H1 (cell line): ENCODE measurements at places on chromosomes 7 and 10.

DNA sequence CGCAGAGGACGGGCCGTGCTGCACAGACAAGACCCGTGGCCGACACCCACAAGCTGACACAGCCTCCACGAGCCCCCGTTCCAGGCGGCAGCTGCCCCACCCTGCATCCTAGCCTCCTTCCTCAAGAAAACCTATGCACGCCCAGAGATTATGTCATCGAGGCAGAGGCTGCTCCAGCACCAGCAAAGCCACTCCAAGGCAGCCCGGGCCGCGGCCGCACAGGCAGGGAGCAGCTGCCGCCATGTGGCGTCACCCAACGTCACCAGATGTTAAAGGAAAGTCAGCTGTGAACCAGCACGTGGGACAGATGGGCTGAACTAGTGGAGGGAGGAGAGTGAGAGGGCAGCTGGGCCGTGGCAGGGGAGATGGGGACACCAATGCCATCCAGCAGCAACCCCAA, 59.8 kb downstream of the STK32C start:
- H3K4me3 ChIP-seq, result no peak overlapping the region
- no peak overlapping the region for H3K27ac ChIP-seq
- no peaks in the 10 kb centered on the region for H3K36me3 ChIP-seq
- no peaks in the 10 kb centered on the region; the same call in 1 of the 2 replicates for H3K27me3 ChIP-seq
- no peaks in the 10 kb centered on the region for H3K4me1 ChIP-seq
- no peak for DNase-seq

GRCh38 chr10:4285121-4285520, 500.1 kb upstream of the KLF6 start:
- H3K4me3 ChIP-seq, result no peak overlapping the region
- H3K36me3 ChIP-seq, result no peaks in the 10 kb centered on the region

DNA sequence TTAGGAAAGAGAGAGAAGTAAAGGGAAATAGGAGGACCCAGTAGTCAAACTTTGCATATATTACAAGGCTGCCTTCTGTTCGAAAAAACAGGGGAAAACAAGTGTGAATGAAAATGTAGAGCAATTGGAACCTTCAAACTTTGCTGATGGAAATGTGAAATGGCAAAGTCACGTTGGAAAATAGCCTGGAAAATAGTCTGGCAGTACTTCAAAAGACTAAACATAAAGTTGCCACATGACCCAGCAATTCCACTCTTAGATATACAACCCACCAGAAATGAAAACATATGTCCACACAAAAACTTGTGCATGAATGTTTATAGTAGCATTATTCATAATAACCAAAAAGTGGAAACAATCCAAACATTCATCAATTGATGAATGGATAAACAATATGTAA, 78.6 kb upstream of the IFRD1 start:
- H3K27ac ChIP-seq, result no peak overlapping the region
- no peak for DNase-seq
- H3K36me3 ChIP-seq, result no peaks in the 10 kb centered on the region

- H3K4me3 ChIP-seq, result no peak overlapping the region
- H3K27me3 ChIP-seq, result no peaks in the 10 kb centered on the region
- H3K4me1 ChIP-seq, result no peaks in the 10 kb centered on the region; the same call in 1 of the 2 replicates
- DNase-seq, result no peak
- no peak overlapping the region for H3K27ac ChIP-seq
Measured at GRCh38 chr7:69714886-69715576, 116.8 kb downstream of the AUTS2 start.

DNA sequence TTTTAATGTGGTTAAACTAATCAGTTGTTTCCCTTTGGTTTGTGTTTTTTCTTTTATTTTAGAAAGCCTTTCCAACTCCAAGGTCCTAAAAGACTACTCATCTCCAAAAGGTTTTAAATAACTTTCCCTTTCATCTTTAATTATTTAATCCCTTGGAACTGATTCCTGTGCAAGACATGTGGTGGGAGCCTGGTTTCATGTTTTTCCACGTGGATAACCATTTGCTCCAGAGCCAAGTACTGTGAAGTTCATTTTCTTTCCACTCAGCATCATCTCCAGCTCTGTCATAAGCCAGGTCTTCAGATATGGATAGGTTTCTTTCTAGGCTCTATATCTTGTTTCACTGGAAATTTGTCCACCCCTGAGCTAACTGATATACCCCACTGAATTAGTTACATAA, 16.7 kb downstream of the PPP1R3C start:
- no peak for DNase-seq
- no peaks in the 10 kb centered on the region for H3K36me3 ChIP-seq
- no peaks in the 10 kb centered on the region for H3K27me3 ChIP-seq

- no peaks in the 10 kb centered on the region for H3K27me3 ChIP-seq
- peaks cover 3% of the 10 kb centered on the region; the same call in 1 of the 2 replicates for H3K36me3 ChIP-seq
- peak overlapping the region; percentile 29 for H3K4me3 ChIP-seq
- H3K27ac ChIP-seq, result peak overlapping the region; percentile 69; the same call in 1 of the 2 replicates
- peak; percentile 65 for DNase-seq
- H3K4me1 ChIP-seq, result peaks cover 17% of the 10 kb centered on the region
Measured at GRCh38 chr10:102394079-102394800, 1.3 kb upstream of the NFKB2 start.

- no peaks in the 10 kb centered on the region for H3K36me3 ChIP-seq
- no peaks in the 10 kb centered on the region for H3K27me3 ChIP-seq
- no peak for DNase-seq
- no peak overlapping the region for H3K27ac ChIP-seq
- no peak overlapping the region for H3K4me3 ChIP-seq
- H3K4me1 ChIP-seq, result no peaks in the 10 kb centered on the region
Measured at GRCh38 chr10:108791794-108792474, 1131.4 kb downstream of the XPNPEP1 start.

DNA sequence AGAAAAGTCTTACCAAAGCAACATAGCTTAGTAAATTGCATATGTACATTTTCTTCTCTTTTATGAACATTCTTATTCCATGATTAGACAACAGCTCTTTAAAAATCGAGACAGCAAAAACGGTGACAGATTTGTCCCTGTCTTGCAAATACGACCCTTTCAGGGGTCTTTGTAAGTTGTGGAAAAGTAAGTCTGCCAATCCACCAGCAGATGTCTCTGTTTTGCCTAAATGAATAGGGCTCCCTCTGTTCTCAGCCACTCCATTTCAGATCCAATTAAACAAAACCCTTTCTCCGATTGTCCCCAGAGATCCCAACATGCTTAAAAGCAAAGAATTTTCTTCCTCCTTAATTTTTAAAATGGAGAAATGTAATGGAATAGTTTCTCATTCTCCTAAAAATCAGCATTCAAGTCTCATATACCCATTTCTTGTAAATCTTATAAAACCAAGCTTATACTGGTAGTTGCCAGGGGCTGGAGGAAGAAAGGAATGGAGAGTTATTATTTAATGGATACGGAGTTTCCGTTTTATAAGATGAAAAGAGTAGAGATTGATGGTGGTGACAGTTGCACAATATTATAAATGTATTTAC, 61.0 kb upstream of the NFE2L3 start:
- peaks cover 3% of the 10 kb centered on the region for H3K4me1 ChIP-seq
- no peak overlapping the region for H3K27ac ChIP-seq
- no peaks in the 10 kb centered on the region for H3K36me3 ChIP-seq

DNA sequence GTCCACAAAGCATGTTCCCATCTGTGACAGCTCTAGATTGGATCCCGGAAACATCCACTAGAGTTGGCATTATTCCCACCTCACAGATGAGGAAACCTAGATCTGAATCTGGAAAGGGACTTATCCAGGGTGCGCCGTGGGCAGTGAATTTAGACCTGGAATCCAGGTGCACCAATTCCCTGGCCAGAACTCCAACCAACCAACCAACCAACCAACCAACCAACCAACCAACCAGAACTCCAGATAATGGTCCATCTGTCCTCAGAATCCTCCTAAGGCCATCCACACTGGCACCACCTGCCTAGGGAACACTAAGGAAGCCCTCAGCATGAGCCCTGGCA, 42.0 kb upstream of the ZMIZ1 start:
- no peak for DNase-seq
- H3K36me3 ChIP-seq, result no peaks in the 10 kb centered on the region
- no peak overlapping the region for H3K4me3 ChIP-seq
- H3K4me1 ChIP-seq, result peaks cover 6% of the 10 kb centered on the region; the same call in 1 of the 2 replicates
- no peaks in the 10 kb centered on the region for H3K27me3 ChIP-seq
- H3K27ac ChIP-seq, result no peak overlapping the region

- no peak overlapping the region for H3K27ac ChIP-seq
- no peaks in the 10 kb centered on the region; the same call in 1 of the 2 replicates for H3K27me3 ChIP-seq
- no peaks in the 10 kb centered on the region for H3K36me3 ChIP-seq
- no peaks in the 10 kb centered on the region for H3K4me1 ChIP-seq
Measured at GRCh38 chr10:124268976-124269375, 149.7 kb downstream of the OAT start.
